ENCODE measurements at places on chromosomes 11 and 22.

- DNase-seq = no peak
These were observed 214.1 kb downstream of the FAM76B start for GRCh38 chr11:95575517-95575916.

GRCh38 chr11:103652013-103652412 is 384.4 kb upstream of the DDI1 start:
- DNase-seq = no peak

DNA sequence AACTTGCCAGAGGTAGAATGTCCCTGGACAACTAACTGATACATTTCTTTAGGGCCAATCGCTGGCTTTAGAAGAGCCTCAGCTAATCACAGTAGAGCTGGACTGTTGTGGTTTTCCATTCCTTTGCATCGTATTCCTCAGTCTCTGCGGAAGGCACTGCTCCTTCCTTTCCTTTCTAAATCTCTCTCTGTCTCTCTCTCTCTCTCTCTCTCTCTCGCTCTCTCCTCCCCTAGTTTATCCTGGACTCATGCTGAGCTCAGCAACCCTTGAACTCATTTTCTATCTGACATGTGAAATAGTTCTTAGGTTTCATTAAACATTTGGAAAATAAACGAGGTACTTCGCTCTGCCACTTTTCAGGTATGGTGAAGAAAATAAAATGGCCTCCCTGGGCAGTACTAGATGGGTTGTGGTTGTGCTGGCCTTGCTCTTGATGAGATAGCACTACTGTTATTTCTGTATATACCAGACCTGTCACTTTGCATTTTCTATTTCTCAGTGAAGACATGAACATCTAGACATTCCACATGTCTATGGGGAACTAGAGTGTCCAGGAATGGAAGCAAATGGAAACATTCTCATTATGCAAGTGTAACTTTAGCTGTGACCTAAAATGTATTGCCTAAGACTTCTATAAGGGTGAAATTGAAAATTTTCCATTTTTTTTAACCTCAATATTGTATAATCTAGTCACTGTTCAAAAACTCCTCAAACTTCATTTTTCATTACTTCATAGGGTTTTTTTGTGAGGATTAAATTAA is 12.0 kb upstream of the SESN3 start:
- DNase-seq = no peak

DNA sequence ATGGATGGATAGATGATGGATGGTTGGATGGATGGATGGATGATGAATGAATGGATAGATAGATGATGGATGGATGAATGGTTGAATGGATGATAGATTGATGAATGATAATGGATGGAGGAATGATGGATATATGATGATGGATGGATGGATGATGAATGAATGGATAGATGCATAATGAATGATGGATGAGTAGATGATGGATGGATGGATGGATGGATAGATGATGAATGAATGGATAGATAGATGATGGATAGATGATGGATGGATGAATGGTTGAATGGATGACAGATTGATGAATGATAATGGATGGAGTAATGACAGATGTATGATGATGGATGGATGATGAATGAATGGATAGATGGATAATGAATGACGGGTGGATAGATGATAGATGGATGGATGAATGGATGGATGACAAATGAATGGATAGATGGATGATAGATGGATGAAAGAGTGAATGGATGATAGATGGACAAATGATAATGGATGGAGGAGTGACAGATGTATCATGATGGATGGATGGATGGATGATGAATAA is 1466.5 kb downstream of the BRD1 start:
- DNase-seq = no peak

GRCh38 chr11:109911488-109911887 is 181.7 kb upstream of the ZC3H12C start:
- DNase-seq = no peak

GRCh38 chr11:71130106-71130505 is 122.3 kb downstream of the SHANK2 start:
- DNase-seq = no peak

GRCh38 chr11:2178906-2179494 is 7.4 kb upstream of the TH start:
- DNase-seq = no peak

- no peak for DNase-seq
These were observed 23.7 kb upstream of the CBX7 start for GRCh38 chr22:39176143-39176713.

DNA sequence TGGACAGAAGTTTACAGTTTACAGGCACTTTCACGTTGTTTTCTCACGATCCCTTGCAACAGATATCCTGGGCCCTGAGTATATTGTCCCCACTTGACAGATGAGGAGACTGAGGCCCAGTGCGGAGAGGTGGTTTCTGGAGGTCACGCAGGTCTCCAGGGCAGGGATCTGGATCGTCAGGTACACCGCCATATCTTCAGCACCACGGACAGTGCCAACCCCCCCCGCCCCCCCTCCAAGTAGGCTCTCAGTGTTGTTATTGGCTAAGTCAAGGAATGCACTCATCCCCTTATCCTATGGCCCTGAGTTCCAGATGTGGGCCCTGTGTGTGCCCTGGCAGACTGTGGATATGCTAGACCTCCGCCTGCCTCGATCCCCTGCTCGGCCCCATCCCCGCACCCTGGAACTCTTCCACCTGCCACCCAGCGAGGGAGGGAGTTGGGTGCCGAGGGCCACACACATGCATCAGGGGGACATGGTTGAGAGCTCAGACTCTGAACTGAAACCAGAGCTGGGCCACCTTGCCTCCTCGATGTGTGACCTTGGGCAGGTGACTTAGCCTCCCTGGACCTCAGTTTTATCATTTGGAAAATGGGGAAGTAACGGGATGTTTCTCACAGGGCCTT is 37.5 kb downstream of the MPPED1 start:
- no peak for DNase-seq

GRCh38 chr11:7062534-7062933 is 26.3 kb upstream of the RBMXL2 start:
- DNase-seq = no peak

- peak; percentile 62 for DNase-seq
These were observed 6.5 kb downstream of the LMO1 start for GRCh38 chr11:8257003-8257664.

DNA sequence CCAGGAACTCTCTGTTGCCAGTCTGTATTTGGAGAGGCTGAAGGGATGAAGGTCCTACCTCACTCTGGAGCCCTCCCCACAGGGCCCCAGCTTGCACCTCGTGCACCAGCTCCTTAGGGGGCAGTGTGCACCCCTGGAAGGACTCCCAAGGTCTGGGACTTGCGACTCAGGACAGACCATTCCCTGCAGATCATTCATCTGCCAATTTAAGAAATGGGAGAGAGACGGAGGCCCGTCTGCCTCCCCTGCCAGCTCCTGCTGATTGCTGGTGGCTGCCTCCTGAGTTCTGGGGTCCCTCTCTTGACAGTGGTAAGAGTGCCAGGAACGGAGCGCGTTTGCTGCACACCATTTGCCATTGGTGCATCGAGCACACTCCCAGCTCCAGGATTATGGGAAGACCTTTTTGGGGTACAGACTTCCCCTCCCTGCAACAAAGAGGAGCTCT is 27.4 kb upstream of the MALAT1 start:
- no peak for DNase-seq

GRCh38 chr22:24183321-24184031 is 2.2 kb downstream of the SUSD2 start:
- no peak for DNase-seq
